CD8-positive, alpha-beta memory T cell (primary cell): ENCODE measurements at places on chromosomes 4 and X.

- H3K4me1 ChIP-seq, result no peaks in the 10 kb centered on the region
- H3K36me3 ChIP-seq, result no peaks in the 10 kb centered on the region
- H3K4me3 ChIP-seq, result no peak overlapping the region
Observed at GRCh38 chr4:185730387-185730786, 81.6 kb downstream of the SORBS2 start.

DNA sequence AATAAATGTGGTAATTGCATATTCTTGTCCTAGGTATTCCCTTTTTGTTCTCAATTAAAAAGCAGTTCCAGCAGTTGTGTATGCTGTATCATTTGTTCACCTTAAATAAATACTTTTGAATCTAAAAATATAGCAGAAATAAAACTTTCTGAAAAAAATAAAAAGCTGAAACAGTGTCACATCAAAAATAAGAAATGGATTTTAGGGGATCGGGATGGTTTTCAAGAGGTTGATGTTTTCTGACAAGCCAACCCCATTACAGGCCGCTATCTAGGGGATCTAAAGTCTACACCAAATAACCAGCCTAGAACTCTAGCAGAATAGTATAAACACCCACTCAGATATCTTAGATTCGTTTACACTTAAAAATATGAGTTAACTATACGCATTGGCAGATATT is 95.4 kb upstream of the MAML3 start:
- H3K4me1 ChIP-seq, result no peaks in the 10 kb centered on the region
- H3K27ac ChIP-seq, result no peak overlapping the region
- no peak for DNase-seq
- peaks cover 17% of the 10 kb centered on the region for H3K27me3 ChIP-seq

- no peak overlapping the region for H3K4me3 ChIP-seq
- no peak for DNase-seq
- no peaks in the 10 kb centered on the region for H3K27me3 ChIP-seq
Observed at GRCh38 chr4:89723096-89723495, 113.9 kb downstream of the SNCA start.

DNA sequence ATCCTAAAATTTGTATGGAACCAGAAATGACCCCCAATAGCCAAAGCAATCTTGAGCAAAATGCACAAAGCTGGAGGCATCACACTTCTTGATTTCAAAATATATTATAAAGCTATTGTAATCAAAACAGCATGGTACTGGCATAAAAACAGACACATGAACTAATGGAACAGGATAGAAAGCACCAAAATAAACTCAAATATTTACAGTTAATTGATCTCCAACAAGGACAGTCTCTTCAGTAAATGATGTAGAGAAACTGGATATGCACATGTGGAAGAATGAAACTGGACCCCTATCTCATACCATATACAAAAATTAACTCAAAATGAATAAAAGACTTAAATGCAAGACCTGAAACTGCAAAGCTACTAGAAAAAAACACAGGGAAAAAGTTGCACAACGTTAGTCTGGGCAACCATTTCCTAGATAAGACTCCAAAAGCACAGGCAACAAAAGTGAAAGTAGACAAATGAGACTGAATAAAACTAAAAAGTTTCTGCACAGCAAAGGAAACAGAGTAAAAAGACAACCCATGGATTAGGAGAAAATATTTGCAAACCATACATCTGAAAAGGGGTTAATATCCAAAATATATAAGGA is 64.9 kb downstream of the CD99L2 start:
- no peaks in the 10 kb centered on the region for H3K4me1 ChIP-seq
- no peaks in the 10 kb centered on the region for H3K36me3 ChIP-seq
- no peaks in the 10 kb centered on the region for H3K27me3 ChIP-seq

GRCh38 chr4:90503677-90504076 is 376.5 kb downstream of the CCSER1 start:
- no peak overlapping the region for H3K4me3 ChIP-seq
- no peaks in the 10 kb centered on the region for H3K27me3 ChIP-seq
- no peak for DNase-seq
- H3K4me1 ChIP-seq, result no peaks in the 10 kb centered on the region
- H3K36me3 ChIP-seq, result no peaks in the 10 kb centered on the region

DNA sequence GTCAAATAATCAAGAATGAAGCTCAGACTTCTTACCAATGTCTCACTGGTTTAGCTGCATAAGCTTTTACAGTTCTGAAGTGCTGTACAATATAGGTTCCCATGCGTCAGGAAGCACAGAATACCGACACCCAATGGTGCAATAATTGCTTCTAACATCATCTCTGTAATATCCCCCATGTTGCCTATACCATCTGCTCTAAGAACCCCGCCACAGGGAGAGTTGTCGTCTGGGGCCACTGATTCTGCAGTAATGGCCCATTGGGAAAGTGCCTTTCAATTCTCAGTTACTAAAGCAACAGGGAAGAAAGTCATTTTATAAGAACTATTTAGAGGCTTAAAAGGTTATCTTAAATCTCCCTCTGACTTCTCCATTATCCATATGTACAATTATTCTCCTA is 94.9 kb downstream of the GLRA3 start:
- no peaks in the 10 kb centered on the region for H3K4me1 ChIP-seq
- H3K36me3 ChIP-seq, result no peaks in the 10 kb centered on the region
- no peak overlapping the region for H3K27ac ChIP-seq
- no peak for DNase-seq
- no peak overlapping the region for H3K4me3 ChIP-seq
- H3K27me3 ChIP-seq, result no peaks in the 10 kb centered on the region

GRCh38 chr4:7971881-7972500 is 32.3 kb upstream of the AFAP1 start:
- no peaks in the 10 kb centered on the region for H3K27me3 ChIP-seq
- no peaks in the 10 kb centered on the region for H3K36me3 ChIP-seq
- peak overlapping the region; percentile 72 for H3K27ac ChIP-seq
- no peak overlapping the region for H3K4me3 ChIP-seq
- H3K4me1 ChIP-seq, result peaks cover 50% of the 10 kb centered on the region

DNA sequence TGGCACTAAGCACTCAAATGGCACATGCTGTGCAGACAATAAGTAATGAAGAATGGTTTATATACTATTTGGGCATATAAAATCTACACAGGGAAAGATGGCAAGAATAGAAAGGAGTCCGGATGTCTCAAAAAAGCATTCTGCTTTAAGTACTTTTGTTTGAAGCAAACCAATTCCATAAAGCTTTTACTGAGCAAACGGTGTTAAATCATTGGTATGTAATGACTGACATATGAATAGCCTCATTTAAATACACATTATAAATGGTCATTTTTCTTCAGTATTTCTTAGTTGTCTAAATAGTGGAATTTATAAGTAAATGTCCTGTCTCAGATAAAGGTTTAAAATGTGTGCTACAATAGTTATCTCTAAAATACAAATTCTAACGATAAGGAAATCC is 6.0 kb downstream of the FBXO8 start:
- no peak for DNase-seq
- peaks cover 41% of the 10 kb centered on the region for H3K4me1 ChIP-seq
- no peak overlapping the region for H3K27ac ChIP-seq
- no peak overlapping the region for H3K4me3 ChIP-seq
- H3K27me3 ChIP-seq, result no peaks in the 10 kb centered on the region

DNA sequence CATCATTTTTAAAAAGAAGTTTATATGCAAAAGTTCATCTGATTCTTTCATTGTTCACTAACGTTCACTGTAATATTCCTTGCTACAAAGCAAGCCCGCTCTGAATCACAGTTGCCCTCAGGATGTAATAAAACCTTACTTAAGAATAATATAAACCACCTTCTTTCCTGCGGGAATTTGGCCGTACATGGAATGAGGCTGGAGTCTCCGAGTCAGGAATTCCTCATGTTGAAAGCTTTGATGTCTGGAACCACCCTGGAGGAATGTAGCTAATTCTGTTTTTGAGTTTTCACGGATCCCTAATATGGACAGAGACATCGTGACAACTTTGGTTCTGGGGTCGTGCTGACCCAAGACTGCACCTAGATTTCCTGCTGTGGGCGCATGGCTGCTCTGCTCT is 58.5 kb downstream of the CRLF2 start:
- no peak overlapping the region for H3K27ac ChIP-seq
- no peaks in the 10 kb centered on the region for H3K36me3 ChIP-seq
- no peaks in the 10 kb centered on the region for H3K27me3 ChIP-seq
- H3K4me3 ChIP-seq, result no peak overlapping the region
- no peak for DNase-seq

DNA sequence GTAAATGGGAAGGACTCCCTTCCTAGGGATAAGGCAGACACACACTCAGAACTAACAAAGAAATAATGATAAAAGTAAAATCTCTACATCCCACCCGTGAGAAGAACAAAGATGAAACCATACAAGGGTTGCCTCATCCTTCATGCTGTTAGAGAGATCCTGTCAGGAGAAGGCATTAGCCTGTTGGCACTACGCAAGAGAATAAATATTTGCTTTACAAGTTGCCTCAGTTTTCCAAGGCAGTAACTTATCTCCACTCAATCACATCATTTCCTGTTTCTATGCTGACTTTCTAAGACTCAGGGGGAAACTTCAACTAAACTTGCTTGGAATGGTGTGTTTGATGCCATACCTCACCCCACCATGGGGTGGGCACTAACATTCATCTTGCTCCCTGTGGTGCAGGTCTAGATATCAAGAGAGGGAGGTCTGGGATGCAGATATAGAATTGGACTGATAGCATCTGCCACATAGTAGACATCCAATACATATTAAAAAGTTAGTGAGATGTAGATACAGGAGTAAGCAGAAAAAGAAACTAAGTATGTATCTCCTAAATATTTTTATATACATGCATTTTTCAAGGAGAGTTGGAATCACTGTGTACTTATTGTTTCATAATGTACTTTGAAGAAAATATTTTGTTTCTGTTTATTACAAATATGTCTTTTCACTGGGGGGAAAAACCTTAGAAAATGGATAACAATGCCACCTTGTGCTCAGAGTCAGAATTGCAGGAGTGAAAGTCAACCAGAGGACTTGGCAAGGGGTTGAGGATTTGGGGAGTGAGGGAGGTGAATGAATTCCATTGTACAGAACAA is 57.2 kb upstream of the BEX4 start:
- no peak overlapping the region for H3K4me3 ChIP-seq
- H3K36me3 ChIP-seq, result no peaks in the 10 kb centered on the region
- DNase-seq, result no peak
- H3K4me1 ChIP-seq, result no peaks in the 10 kb centered on the region

GRCh38 chrX:14363728-14364127 is 165.6 kb upstream of the GLRA2 start:
- H3K27me3 ChIP-seq, result no peaks in the 10 kb centered on the region
- no peaks in the 10 kb centered on the region for H3K4me1 ChIP-seq
- H3K4me3 ChIP-seq, result no peak overlapping the region
- no peaks in the 10 kb centered on the region for H3K36me3 ChIP-seq

GRCh38 chr4:5858020-5858769 is 34.7 kb downstream of the CRMP1 start:
- H3K4me3 ChIP-seq, result no peak overlapping the region
- no peaks in the 10 kb centered on the region for H3K27me3 ChIP-seq
- H3K36me3 ChIP-seq, result no peaks in the 10 kb centered on the region
- no peaks in the 10 kb centered on the region for H3K4me1 ChIP-seq

- H3K27me3 ChIP-seq, result no peaks in the 10 kb centered on the region
- DNase-seq, result no peak
- peaks cover 60% of the 10 kb centered on the region for H3K4me1 ChIP-seq
- H3K4me3 ChIP-seq, result no peak overlapping the region
Observed at GRCh38 chrX:40086569-40087335, 11.0 kb downstream of the BCOR start.

- no peaks in the 10 kb centered on the region for H3K36me3 ChIP-seq
- no peak for DNase-seq
- H3K27me3 ChIP-seq, result no peaks in the 10 kb centered on the region
- H3K4me1 ChIP-seq, result no peaks in the 10 kb centered on the region
Observed at GRCh38 chr4:107304699-107305286, 268.7 kb upstream of the DKK2 start.

DNA sequence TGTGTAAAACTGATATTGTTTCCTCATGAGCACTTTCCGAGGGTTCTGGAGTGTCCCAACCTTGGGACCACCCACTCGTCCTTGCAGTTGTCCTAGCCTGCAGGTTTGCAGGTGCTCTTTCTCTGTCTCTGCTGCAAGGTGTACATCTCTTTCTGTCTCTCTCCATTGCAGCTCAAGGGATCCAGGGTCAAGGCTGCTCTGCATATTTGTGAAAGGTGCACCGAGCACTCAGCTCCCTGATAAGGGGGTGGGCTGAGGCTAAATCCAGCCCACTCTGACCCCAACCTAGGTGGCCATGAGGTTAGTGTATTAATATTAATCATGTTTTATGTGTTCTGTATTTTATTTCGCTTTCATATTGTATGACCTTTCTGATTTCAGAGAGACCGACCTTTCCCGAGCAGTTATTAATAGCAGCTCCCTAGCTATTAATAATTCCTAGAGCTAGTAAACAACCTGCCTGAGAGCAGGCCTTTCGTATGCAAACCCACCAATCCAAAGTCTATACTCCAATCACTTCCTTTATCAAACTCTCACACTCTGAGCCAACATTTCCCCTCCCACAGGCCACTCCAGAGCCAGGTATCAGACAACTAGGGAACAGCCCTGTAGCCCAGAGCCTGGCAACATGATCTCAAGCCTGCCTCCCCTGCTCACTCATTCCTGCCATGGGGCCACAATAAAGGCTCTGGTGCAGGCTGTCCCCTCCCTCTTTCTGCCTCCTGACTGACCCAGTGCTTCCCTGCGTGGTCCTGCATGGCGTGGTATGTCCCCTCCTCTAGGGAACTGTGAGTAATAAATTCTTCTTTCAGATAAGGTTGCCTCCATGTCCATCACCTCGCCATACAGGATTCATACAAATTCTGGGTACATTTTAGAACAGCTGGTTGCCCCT is 73.9 kb downstream of the SLC2A9 start:
- H3K27me3 ChIP-seq, result no peaks in the 10 kb centered on the region
- no peak for DNase-seq
- no peak overlapping the region for H3K27ac ChIP-seq
- H3K4me1 ChIP-seq, result no peaks in the 10 kb centered on the region
- no peaks in the 10 kb centered on the region for H3K36me3 ChIP-seq

DNA sequence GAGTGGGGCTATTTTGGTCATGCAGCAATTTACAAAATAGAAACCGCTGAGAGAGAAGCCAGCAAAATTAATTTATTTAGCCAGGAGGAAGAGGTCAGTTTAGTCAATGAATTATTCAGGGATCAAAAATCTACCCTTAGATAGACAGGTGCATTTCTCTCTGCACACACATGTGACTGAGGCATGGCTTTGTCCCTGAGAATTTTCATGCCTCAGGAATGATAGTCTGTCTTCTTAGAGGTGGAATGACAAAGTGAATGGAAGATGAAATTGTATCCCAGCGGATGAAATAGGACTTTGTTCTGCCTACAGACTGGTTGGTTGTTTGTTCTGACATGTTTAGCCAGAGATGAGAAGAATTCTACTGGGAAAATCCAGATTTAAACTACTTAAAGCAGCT is 46.0 kb downstream of the ANKRD50 start:
- H3K27me3 ChIP-seq, result no peaks in the 10 kb centered on the region
- H3K4me3 ChIP-seq, result no peak overlapping the region
- H3K36me3 ChIP-seq, result no peaks in the 10 kb centered on the region
- H3K27ac ChIP-seq, result no peak overlapping the region

GRCh38 chrX:16826207-16826606 is 39.9 kb downstream of the TXLNG start:
- H3K36me3 ChIP-seq, result peaks cover 9% of the 10 kb centered on the region
- H3K27me3 ChIP-seq, result no peaks in the 10 kb centered on the region
- H3K4me3 ChIP-seq, result no peak overlapping the region
